ENCODE measurements at places on chromosomes 5 and 9.

GRCh38 chr9:109064963-109065702 is 51.8 kb upstream of the CTNNAL1 start:
- peak; percentile 62 for DNase-seq

DNA sequence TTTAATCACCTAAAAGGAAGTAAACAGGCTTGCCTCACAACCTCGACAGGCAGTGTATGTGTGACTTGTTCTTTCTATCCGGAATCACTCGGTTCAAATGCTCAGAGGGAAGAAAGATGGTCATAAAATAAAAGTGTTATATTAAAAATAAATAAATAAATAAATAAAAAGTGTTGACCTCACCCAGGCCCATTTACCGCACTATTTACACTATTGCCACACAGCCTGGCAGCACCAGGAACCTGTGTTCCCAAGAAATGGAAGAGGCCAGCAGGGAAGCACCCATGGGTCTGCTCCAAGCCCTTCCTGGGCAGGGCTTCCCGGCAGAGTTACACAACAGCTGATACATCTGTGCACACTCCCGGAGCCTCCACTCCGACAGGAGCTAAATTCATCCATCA is 127.9 kb downstream of the EFNA5 start:
- DNase-seq = peak; percentile 74

DNA sequence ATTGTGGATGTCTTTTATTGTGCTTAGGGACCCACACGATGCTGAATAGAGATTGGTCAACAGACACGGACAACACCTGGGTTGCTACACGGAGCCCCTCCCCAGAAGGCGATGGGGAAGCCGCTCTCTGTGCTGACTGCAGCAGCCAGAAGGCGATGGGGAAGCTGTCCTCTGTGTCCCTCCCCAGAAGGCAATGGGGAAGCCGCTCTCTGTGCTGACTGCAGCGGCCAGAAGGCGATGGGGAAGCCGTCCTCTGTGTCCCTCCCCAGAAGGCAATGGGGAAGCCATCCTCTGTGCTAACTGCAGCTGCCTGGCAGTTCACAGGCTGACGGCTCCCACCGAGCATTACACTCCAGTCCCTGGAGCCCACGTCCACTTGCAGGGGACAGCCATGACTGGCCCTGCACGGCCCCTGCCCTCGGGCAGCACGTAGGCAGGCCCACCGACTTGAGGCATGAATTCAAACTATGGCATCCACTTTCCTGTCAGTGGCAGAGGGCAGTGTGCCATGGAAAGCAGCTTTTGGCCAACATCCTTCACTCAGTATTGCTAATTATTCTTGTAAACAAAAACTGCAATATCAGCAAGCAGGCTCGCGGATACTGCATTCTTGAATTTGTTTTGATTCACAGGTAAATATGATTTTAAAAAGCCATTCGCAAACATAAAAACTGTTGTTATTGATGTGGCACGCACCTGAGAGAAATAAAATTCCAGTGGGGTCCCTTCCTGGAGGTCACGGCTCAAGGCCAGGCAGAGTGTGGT is 48.1 kb upstream of the CLPTM1L start:
- DNase-seq = no peak

GRCh38 chr5:31377274-31377946 is 154.5 kb downstream of the DROSHA start:
- DNase-seq = no peak

GRCh38 chr5:132671000-132671399 is 2.8 kb upstream of the IL4 start:
- DNase-seq = no peak
